ENCODE measurements at places on chromosomes 4 and X.

DNA sequence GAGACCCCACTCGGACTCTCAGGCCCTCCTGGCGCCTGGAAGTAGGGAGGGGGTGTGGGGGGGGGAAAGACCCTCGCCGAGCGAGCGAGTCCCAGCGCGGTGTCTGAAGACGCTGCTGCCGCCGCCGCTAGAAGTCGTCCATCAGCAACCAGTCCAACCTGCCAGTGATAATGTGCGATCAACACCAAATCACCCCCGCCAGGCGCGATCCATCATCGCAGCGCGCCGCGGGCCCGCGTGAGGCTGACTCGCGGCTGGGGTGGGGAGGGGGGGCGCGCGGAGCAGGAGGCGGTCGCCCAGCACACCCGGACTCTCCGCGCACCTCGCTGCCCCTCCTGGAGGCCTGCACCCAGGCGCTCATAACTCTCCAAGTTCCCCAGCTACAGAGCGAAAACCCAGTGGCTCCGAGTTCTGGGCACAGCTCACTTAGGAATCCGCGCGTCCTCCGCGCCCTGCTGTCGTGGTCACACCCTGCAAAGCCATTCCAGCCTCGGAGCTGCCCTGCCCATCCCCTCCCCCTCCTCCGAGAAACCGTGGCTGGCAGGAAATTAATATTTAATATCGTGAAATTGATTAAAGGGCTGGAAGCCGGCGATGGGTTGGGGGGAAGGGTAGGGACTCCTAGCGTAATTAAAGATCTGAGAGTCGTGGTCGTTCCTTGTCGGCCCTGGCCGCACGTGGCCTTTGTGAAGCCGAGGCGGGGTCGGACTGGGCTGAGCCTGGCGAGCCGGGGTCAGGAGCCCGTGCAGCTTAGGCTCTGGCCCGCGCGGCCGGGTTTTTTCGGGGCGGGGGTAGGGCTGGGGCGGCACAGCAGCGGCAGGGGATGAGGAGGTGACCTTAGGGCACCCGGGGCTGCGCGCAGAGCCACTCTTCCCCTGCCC lies 58.1 kb upstream of the BCOR start:
- DNase-seq: no peak

DNA sequence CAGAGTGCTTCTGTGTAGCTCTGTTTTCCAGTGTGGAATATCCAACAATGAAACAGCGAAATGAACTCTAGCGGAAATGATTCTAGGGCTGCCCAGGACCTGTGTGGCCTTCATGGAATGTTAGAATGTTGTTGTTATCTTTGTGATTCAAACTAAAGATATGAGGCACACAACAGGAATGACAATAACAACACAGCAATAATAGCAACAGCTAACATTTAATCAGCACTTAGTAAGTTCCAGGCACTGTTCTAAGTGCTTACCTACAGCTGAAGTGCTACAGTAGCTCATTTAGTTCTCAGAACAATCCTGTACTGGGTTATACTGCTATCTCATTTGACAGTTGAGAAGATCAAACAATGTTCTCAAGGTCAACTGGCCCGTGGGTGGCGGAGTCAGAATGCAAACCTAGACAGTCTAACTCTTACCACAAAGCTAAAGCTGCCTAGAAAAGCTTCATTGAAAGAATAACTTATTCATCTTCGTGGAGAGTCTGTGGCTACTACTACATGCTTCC lies 63.7 kb downstream of the MAML3 start:
- DNase-seq: no peak

DNA sequence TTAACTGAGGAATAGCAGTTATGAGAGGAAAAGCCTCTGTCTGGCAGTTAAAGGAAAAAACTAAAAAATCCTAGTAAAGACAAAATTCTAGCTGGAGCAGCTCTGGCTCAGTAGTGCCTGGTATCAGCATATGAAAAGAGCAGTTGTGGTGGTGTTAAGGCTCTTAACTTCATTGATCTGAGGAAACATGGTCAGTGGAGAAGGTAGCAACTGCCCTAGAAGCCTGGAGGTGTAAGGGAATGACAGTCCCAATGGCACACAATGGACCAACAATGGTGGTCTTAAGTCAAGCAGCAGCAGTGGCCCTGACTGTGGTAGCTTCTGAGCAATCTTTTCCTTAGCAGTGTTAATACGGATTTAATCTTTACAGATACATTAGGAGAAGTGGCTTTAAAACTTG lies 189.6 kb upstream of the POF1B start:
- DNase-seq: no peak

- DNase-seq: no peak
Observed at GRCh38 chr4:61468024-61468720, 268.0 kb downstream of the ADGRL3 start.

DNA sequence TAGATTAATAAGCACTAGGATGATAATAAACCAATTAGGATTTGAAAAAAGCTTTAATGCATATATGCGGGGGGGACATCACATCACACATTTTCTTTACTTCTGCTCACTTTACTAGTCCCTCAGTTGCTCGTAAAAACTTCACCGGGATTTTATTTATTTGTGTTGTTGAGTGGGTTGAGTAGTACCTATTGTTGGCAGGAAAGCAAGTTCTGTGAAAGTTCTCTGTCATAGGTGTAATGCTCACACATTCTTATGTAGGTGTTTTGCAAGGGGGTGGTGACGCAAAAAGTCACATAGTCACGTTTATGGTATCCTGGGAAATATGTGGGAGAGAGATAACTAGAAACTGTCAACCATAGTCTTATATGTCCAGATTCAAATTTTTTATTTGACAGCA lies 65.3 kb downstream of the PDLIM5 start:
- DNase-seq: no peak

DNA sequence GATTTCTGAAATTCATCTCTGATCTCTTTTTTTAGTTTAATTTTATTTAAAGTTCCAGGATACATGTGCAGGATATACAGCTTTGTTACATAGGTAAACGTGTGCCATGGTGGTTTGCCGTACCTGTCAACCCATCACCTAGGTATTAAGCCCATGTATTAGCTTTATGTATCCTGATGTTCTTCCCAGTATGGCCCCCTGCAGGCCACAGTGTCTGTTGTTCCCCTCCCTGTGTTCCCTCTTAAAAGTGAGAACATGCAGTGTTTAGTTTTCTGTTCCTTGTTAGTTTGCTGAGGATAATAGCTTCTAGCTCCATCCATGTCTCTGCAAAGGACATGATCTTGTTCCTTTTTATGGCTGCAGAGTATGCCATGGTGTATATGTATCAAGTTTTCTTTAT lies 153.2 kb downstream of the RAPGEF2 start:
- DNase-seq: no peak

Measured in hematopoietic multipotent progenitor cell treated with erythropoietin and hydrocortisone succinate and interleukin-3 and kit ligand, for 15 days (in vitro differentiated cells).